Activated T-cell treated with anti-CD3 and anti-CD28 coated beads, Interleukin-2, amount 50 U/mL, for 1 hour (primary cell): ENCODE measurements at places on chromosomes 12 and 14.
A peak's percentile ranks its signal among the peaks of the same experiment; 100 is the strongest.

GRCh38 chr14:65208548-65208947 is 106.2 kb upstream of the MAX start:
- no peak for DNase-seq

- DNase-seq = no peak
These were observed 14.4 kb upstream of the ATF1 start for GRCh38 chr12:50749459-50749882.

GRCh38 chr12:94167756-94168416 is 19.5 kb downstream of the PLXNC1 start:
- no peak for DNase-seq

- DNase-seq = no peak
These were observed 175.9 kb downstream of the PELI2 start for GRCh38 chr14:56294128-56294527.

DNA sequence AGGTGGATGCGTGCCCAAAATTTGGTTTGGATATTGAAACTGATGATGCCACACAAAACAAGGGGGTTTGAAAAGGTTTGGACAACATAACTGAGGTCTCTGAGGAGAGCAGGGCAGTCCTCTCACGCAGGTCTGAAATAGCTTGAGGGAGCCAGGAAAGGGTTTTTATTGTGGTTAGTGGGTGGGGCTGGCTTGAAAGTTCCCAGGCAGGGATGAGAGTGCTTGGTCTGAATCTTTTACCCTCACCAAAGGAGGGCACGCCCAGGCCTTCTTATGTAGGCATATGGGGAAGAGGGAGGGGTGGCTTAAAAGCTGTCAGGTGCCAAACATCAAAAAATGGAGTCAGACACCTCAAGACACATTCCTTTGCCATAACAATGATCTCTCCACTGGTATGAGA is 493.1 kb upstream of the CCDC196 start:
- no peak for DNase-seq

- no peak for DNase-seq
These were observed 23.8 kb upstream of the LRTM2 start for GRCh38 chr12:1796515-1797010.

- DNase-seq = no peak
These were observed 64.5 kb downstream of the ANKRD9 start for GRCh38 chr14:102445066-102445465.

GRCh38 chr14:104168603-104169002 is 30.2 kb downstream of the KIF26A start:
- no peak for DNase-seq

DNA sequence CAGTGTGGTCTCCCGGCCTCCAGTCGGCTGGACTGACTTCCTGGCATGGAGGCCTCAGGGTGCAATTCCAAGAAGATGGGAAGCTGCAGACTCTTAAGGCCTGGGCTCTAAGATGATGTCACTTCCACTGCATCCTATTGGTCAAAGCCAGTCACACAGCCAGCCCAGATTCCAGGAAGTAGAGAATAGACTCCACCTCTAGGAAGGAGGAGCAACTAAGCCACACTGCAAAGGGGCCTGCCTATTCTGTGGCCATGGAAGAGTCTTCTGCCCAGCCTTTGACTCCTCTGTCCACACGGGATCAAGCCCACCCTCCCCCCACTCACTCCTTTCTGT is 103.9 kb upstream of the RFLNA start:
- no peak for DNase-seq

- DNase-seq = no peak
These were observed 31.6 kb downstream of the TULP3 start for GRCh38 chr12:2922329-2922728.

DNA sequence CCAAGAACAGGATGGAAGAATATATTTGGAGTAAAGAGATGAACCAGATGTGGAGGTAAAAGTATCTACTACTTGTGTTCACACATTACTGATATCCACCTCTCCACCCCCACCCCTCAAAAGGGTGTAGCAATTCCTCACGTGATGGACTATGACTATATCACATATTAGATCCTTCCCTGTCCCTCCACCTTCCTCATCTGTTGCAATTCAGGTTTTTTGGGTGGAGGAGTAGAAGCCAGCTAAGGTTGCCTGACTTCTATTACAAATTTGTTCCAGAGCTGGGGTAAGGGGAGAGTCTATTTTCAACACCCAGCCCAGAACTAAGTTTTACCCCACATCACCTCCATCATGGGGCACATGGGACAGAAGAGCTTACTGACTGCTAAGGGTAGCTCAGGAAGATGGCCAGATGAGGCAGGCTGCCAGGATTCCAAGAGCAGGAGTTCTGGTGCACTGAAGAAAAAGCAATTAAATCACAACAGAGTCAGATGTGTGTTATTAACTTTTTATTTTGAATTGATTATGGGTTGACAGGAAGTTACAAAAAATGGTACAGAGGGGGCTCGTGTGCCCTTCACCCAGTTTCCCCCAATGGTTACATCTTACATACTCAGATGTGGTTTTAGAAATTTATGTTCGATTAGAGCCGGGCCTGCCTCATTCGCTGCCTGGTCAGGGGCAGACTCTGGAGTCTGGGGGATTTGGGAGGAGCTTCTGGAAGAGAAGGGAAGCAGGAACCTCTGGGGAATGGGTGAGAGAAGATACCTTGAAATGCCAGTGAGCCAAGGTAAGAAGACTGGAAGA is 2.1 kb downstream of the RNASE13 start:
- no peak for DNase-seq

GRCh38 chr14:95519699-95520098 is 3.2 kb upstream of the SYNE3 start:
- DNase-seq = peak; percentile 70

DNA sequence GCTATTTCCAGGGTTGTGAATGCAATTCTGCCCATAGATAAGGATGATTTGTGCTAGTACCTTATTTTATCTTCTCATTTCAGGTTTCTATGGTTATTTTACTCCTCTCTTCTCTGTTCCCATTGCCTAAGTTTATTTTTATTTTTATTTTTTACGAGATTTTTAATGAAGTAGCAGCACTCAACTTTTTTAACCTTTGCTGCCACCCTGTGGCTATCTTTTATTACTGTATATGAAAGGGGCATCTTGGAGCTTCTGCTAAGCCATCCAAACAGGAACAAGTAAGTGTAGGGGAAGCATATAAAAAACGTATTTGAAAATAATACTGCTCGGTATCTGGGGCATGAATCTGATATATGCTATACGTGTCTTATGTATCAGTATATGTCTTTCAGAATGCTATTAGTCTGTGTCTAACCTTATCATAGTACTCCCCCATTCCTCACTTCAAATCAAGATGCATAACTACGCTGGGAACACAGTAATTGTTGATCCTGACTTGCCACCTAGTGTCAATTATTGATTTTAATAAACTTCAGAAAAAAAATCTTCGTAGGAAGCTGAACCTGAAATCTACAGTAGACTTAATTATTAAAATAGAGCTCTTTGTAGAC is 60.3 kb downstream of the KLRG1 start:
- no peak for DNase-seq

GRCh38 chr14:50082308-50082742 is 34.0 kb downstream of the VCPKMT start:
- peak; percentile 62 for DNase-seq

DNA sequence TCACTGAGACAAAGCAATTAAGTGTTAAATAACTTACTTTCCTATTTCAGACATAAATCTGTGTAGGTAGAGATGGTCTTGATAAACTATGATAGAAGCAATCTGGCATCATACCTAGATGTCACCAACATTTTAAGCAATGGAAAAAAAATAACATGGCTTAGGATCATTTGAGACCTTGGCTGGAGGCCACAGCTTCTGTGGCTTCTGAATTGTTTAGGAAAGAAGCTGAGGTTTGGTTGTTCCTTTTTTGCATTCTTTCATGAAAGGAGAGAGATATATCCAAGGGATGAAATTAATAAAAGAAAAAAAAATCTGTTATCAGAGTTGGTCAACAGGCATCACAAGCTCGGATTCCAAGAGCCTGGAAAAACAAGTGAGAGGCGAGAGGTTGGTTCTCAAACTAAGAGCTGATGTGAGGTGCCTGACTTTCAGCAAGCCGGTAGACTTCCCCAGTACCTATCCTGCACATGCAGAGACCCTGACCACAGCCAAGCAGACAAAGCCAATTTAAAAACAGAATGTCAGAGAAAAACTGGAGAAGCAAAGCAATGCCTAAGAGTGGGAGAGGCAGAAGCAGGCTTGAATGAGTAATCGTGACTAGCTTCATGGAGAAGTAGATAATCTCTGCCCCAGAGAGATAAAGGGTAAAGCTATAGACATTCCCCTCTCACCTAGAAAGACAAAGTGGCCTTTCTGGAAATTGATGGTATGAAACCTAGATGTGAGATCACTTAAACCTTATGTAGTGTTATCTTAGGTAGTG is 43.4 kb upstream of the ST8SIA1 start:
- no peak for DNase-seq

- DNase-seq = no peak
These were observed 700 bp downstream of the CNIH1 start for GRCh38 chr14:54440476-54440872.

GRCh38 chr14:100374270-100374669 is 51.1 kb downstream of the SLC25A47 start:
- no peak for DNase-seq

DNA sequence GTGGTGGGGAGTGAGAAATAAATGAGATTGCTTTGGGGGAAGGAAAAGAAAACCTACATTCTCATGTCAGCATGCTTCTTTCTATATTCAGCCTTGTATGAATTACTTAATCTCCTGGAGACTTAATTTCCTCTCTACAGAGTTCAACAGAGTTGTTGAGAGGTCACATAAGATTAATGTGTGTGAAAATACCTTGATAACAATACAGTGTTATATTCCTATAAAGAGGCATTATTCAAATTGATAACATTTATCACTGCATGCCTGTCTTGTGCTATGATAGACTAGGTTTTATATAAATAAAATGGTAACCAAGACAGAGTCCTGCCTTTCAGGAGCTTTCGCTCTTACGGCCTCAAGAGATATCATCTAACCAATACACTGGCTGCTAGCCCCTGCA is 9.6 kb downstream of the FLRT2 start:
- DNase-seq = no peak

GRCh38 chr14:67141146-67141900 is 47.9 kb upstream of the GARIN2 start:
- DNase-seq = no peak

DNA sequence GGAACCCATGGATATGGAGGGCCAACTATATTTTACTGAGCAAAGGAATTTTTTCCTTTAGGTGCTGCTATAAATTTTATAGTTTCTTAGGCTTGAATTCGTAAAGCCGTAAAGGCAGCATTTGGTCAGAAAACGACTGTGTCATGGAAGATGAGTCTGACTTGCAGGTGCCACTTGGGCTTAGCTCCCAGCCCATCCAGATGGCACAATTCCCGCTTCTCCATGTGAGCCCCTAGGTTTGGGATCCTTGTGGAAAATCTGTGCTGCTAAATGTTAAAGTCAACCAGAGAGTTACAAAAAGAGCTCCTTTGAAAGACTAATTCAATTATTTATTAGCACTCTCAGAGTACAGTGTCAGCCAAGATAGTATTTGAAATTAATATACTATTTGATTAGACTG is 120.1 kb upstream of the NPAS3 start:
- no peak for DNase-seq

GRCh38 chr12:15555446-15555845 is 233.1 kb downstream of the PTPRO start:
- DNase-seq = no peak

- DNase-seq = no peak
These were observed 326.1 kb downstream of the PDZRN4 start for GRCh38 chr12:41514021-41514777.

GRCh38 chr14:80776657-80777056 is 164.9 kb downstream of the CEP128 start:
- no peak for DNase-seq

DNA sequence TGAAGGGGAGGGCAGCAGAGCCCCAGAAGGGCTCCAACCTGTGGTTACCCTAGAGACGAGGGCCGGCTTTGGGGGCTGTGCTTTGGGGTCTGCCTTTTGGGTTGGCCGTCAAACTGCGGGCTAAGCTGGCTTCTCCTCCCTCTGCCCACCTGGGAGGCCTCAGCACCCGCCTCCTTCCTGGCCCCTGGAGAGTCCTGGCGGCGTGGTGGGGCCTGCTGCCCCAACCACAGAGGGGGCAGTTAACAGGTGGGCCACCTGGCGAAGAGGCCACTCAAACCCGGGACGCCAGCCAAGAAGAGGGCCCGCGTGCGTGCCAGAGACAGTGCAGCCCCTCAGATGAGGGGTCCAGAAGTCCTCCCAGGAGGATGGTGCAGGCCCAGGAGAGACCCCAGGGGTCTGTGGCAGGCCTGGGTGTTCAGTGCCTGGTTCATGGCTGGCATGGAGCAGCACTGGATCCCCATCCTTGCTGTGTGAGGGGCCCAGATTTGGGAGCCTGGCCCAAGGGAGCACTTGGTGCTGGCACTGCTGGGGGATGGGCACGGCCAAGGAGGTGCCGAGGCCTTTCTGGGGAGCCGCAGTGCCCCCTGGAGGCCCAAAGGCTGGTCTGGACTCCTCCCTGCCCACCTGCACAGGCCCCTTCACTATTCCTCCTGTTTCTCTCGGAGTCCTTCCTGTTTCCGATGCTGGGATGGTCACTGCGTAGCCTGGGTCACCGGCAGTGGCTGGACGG is 48.8 kb downstream of the LRCOL1 start:
- DNase-seq = no peak

GRCh38 chr12:50840809-50841487 is 1.8 kb upstream of the TMPRSS12 start:
- DNase-seq = no peak

- peak; percentile 20 for DNase-seq
These were observed 256.6 kb upstream of the FOXN3 start for GRCh38 chr14:89673512-89674225.

- no peak for DNase-seq
These were observed 9.1 kb upstream of the SERPINA1 start for GRCh38 chr14:94397289-94398181.

- DNase-seq = no peak
These were observed 10.7 kb downstream of the KIF5A start for GRCh38 chr12:57560516-57560915.

DNA sequence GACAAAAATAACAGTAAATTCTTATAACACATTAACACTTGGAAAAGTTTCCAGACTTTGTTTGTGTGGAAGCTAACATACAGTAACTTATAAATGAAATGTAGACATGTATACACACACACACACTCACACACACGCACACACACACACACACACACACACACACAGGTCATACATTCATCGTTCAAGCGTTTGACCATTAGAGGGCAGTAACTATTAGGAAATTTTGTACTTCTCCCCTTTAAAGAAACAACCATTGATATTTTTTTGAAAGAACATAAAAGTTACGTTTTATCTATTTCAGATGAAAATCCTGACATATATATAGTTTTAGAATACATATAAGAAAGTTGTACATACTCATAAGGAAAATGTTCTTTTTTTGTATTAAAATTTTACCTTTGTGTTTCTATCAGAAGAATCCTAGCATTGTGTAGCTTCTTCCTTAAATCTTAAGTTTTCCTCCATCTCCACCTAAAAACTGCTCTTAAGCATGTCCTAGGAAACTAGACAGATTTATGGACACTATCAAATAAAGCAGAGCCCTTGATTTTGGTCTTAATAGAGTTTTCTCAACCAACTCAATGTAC is 29.0 kb downstream of the PTPRQ start:
- no peak for DNase-seq

- DNase-seq = no peak
These were observed 3.9 kb downstream of the ANO4 start for GRCh38 chr12:100798286-100799160.
